ENCODE measurements at places on chromosomes 2 and 18.

- no peak for DNase-seq
These were observed 1162.5 kb upstream of the LRRTM1 start for GRCh38 chr2:81467096-81467495.

GRCh38 chr18:7567474-7568425 is 634 bp downstream of the PTPRM start:
- peak; percentile 65 for DNase-seq

DNA sequence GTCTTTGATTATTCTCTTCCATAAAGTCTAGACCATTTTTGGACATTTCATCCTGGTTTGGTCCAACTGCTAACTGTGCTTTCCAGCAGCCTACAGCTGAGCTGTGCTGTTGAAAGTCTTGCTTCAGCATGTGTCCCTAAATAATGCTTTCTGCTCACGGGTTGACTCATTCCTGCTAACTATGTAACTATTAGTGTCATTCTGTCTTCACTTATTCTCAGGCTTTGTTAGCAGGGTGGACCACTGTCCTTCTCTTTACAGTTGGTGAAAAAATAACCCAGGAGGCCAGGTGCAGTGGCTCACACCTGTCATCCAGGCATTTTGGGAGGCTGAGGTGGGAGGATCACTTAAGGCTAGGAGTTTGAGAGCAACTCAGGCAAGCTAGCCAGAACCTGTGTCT is 8.9 kb downstream of the ADAM23 start:
- no peak for DNase-seq

DNA sequence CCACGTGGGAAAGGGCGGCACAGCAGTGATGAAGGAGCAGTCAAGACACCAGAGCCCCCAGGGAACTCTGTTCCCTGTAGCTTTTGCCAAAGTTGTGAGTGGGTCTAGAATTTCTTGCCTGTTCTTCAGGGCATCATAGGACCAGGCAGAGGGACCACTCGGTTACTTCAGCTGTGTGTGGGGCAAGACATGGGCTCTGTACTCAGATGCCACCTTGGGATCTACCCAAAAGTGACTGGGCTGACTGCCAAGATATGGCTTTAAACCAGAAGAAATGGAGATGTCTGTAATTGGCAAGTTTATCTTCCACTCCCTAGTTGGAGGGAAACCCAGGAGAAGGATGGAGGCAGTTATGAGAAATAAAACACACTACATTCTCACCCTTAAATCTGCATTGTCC is 29.6 kb downstream of the KCNF1 start:
- DNase-seq = no peak

GRCh38 chr18:48827291-48828193 is 123.2 kb downstream of the SMAD7 start:
- DNase-seq = peak; percentile 91

- DNase-seq = peak; percentile 86
These were observed 95.8 kb downstream of the SPP2 start for GRCh38 chr2:234146087-234146826.

- no peak for DNase-seq
These were observed 23.0 kb downstream of the CDC42EP3 start for GRCh38 chr2:37648331-37649011.

DNA sequence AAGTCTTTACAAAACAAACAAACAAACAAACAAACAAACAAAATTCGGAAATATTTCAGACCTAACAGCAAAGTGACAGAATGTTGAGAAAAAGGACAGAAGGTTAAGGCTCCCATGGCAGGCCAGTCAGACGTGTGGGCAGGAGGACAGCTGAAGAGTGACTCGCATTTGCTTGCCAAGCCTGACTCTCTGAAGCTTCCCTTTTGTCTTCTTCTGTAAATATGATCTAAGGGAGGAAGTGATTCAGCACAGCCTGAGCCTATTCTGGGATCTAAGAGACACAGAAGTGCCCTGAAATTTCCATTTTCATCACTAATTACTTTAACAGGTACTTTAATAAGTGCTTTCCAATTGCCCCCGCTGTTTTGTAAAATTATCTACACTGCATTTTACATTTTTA is 134.0 kb upstream of the LYPD1 start:
- peak; percentile 69 for DNase-seq

GRCh38 chr2:237931205-237931721 is 35.6 kb upstream of the UBE2F start:
- peak; percentile 63 for DNase-seq

- DNase-seq = no peak
These were observed 126.9 kb upstream of the DAPL1 start for GRCh38 chr2:158668001-158668765.

DNA sequence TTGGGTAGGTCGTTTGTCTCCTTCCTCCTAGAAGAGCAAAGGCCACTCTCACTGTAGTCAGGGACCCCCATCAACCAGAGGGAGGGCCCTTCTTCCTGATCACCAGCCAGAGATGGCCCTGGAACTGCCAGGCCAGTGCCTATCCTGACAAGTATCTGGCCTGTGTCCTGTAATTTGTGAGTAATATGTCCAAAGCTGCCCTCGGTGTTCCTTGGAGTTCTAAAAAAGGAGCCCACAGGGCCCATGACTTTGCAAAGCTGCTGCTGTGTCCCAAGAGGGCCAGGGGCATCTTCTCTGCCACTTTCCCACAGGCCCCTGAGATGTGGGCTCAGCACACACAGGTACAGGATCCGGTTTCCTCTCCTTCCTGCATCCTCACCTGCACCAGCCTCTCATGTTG is 212.4 kb downstream of the SEPTIN10 start:
- DNase-seq = no peak

DNA sequence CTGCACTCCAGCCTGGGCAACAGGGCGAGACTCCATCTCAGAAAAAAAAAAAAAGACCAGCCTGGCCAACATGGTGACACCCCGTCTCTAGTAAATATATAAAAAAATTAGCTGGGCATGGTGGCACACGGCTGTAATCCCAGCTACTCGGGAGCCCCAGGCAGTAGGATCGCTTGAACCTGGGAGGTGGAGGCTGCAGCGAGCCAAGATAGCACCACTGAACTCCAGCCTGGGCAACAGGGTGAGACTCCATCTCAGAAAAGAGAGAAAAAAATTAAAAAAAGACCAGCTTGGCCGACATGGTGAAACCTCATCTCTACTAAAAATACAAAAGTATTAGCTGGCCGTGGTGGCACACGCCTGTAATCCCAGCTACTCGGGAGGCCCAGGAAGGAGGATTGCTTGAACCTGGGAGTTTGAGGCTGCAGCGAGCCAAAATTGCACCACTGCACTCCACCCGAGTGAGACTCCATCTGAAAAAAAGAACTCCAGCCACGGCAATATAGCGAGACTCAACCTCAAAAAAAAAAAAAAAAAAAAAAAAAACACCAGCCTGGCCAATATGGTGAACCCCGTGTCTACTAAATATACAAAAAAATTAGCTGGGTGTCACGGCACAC is 346.1 kb upstream of the PLGLB2 start:
- no peak for DNase-seq
